Activated naive CD8-positive, alpha-beta T cell treated with anti-CD3 and anti-CD28 coated beads for 36 hours (primary cell): ENCODE measurements at places on chromosomes 16 and 17.

DNA sequence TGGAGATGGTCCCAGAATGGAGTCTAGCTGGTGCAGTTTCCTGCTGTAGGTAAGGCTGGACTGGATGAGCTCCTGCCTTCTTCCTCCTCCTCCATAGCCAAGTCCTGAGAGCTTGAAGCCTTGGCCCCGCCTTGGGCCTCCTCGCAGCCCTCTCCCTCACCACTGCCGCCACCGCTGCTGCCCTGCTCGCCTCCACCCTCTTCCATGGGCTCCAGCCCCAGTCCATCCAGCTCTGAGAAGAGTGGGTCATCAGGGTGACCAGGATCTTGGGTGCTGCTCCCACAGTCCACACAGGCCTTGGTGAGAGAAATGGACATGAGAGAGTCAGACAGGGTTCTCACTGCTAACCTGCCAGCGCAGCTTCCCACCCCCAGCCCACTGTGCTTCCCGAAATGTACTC is 11.2 kb downstream of the PER1 start:
- DNase-seq = no peak

DNA sequence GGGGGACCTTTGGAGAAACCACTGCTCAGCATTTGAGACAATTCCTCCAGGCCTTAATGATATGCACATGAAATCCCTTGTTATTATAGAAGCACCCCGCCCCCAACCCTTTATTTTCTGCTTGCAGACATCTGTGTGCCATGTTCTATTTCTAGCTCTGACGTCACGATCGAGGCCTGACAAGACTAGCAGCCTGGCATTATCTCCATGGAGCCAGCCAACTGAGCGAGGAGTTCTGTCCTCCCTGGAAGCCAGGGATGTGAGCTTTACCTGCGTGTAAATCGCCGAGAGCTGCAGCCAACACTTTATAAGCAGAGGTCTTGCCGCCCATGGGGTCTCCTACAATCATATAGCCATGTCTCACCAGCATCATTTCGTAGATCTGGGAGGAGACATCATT is 116.9 kb downstream of the DNAH3 start:
- no peak for DNase-seq

- no peak for DNase-seq
Observed at GRCh38 chr16:86462334-86463084, 47.8 kb upstream of the FOXF1 start.

GRCh38 chr16:85056211-85056748 is 28.7 kb downstream of the KIAA0513 start:
- no peak for DNase-seq

- DNase-seq = no peak
Observed at GRCh38 chr16:57304169-57305061, 19.9 kb upstream of the PLLP start.

DNA sequence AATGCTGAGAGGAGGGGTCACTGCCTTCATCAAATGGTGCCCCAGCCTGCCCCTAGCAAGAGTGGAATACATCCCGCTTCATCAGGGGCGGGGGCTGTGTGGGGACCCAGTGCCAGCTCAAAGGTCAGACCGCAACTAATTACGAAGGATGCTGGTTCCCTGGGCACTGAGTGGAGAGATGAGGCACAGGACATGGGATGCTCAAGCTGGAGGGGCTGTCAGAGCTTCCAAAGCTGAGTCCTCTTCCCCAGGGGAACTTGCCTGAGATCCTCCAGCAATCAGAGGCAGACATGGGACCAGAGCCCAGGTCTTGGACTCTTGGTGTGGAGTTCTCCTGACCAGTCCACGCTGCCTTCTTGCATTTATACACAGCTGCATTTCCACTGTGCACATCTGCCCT is 18.9 kb downstream of the UNC45B start:
- DNase-seq = no peak

DNA sequence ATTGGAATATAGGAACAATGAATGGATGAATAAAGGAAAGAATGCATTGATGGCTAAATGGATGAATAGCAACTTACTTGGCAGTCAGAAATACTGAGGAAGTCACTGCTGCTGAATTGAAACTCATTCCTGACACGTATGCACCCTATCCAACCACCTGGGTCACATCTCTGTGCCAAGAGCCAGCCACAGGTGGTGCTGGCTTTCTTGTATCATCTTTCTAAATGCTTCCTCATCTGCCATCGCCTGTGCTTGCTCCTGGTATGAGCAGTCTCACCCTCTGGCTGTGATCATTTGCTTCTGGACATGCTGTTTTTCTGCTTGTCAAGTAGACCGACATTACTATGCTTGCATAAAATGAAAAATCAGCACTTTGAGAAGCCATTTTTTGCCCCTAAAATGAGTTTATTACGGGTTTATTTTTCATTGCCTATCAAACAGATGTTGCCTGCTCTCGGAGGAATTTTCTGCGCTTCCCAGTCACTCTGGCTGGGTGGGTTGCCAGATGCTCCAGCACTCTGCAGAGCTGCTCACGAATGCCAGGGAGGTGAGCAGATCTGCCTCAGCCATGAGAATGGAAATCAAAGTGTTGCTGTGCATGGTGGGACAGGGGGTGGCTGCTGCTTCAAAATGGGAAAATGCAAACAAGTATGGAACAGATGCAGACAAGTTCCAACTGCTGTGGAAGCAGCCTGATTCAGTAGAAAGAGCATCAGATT is 1349.6 kb upstream of the CDH8 start:
- DNase-seq = no peak

- peak; percentile 4 for DNase-seq
Observed at GRCh38 chr17:45705123-45706009, 78.8 kb upstream of the CRHR1 start.

DNA sequence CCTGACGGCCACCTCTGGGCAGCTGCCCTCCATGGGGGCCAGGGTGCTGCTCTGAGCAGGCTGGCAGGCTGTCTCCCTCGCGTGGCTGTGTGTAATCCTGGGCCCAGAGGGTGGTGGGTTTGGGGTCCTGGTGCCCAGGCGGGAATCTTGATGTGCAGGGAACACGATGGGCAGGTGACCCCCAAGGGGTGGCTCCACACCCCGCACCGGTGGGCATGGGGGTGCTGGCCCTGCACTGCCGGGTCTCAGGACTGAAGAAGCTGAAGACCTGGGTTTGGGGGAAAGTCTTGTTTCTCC is 8.6 kb downstream of the CHMP6 start:
- no peak for DNase-seq

- no peak for DNase-seq
Observed at GRCh38 chr17:15954222-15954621, 9.3 kb downstream of the ADORA2B start.

DNA sequence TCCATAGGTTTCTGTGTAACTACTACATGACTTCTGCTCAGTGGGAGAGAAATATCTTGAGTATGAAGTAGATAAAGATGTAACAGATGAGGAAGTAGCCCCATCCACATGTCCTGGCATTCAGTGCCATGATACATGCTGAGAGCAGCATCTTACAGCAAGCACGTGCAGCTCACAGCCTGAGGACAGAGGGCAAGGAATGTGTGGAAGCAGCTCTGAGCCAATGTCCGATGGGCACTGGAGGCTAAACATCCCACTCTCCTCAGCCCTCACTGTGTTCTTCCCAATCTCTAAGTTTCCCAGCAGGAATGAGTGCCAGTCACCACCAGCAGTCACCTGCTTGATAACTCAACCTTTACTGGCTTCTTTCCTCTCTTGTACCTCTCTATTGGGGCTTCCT is 40.4 kb downstream of the CFDP1 start:
- DNase-seq = no peak

DNA sequence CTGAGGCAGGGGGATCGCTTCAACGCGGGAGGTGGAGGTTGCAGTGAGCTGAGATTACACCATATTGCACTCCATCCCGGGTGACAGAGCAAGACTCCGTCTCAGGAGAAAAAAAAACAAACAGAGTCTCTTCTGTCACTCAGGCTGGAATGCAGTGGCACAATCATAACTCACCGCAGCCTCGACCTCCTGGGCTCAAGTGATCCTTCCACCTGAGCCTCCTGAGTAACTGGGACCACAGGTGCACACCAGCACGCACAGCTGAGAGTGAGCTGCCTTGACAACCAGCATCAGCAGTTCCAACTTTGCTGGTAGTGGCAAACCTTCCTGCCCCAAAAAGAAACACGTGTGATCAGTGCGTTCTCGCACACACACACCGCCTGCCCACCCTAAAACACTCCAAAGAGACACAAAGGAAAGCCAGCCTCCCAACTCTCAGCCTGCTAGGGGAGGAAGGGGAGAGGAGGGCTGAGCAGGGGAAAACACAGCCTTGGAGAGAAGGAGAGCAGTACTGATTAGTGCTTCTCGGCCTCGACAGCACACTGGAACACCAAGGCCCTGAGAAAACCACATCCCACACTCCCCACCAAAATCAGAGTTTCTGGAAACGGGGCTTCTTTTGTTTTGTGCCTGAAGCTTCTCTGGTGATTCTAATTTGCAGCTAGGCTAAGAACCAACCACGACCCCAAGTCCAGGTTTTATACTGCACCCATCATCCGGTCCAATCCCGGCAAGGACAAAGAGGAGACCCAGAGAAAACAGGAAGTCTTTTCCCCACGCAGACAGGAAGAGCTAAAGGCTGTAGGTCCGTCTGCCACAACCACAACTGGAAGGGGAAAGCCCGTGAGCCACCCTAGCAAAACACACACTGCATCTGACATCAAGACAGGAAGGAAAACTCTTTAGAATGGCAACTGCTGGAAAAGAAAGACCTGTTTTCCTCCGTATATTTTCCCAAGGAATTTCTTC is 28.8 kb downstream of the ZCCHC14 start:
- DNase-seq = peak; percentile 45

GRCh38 chr16:85555719-85556455 is 57.2 kb upstream of the GSE1 start:
- DNase-seq = peak; percentile 39

DNA sequence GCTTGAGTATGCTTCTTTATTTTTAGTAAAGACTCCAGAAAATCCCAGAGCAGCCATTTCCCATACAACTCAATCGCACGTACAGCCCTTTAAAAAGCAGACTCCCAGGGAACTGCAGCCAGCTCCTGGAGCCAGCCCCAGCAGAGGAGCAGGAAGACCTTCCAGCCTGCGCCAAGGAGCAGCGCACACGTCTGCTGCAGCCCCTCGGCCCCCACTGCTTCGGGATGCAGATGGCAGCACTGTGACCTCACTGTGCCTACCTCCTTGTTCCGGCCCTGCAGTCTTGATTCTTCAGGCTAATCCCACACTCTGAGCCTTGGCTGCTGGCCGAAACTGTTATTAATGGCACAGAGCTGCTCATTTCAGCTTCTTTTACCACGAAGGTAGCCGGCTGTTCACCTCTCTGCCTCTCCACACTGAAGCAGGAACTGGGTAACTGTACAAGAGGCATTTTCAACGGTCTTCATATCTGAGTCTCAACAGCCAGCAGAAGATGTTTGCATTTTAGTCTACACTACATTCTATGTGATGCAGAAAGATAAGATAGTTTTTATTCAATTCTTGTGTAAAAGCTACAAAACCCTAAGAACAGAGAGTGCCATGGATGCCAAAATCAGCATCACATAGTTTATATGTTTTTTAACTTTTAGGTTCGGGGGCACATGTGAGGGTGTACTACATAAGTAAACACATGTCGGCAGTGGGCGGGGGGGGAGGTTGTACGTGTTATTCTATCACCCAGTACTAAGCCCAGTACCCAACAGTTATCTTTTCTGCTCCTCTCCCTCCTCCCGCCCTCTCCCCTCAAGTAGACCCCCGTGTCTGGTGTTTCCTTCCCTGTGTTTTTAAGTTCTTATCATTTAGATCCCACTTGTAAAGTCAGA is 130.9 kb downstream of the ANKRD11 start:
- DNase-seq = no peak

- DNase-seq = no peak
Observed at GRCh38 chr16:79326549-79326948, 274.0 kb downstream of the MAF start.

GRCh38 chr16:28258567-28258966 is 33.8 kb upstream of the SBK1 start:
- no peak for DNase-seq

GRCh38 chr17:5508810-5509209 is 22.4 kb downstream of the MIS12 start:
- DNase-seq = no peak

DNA sequence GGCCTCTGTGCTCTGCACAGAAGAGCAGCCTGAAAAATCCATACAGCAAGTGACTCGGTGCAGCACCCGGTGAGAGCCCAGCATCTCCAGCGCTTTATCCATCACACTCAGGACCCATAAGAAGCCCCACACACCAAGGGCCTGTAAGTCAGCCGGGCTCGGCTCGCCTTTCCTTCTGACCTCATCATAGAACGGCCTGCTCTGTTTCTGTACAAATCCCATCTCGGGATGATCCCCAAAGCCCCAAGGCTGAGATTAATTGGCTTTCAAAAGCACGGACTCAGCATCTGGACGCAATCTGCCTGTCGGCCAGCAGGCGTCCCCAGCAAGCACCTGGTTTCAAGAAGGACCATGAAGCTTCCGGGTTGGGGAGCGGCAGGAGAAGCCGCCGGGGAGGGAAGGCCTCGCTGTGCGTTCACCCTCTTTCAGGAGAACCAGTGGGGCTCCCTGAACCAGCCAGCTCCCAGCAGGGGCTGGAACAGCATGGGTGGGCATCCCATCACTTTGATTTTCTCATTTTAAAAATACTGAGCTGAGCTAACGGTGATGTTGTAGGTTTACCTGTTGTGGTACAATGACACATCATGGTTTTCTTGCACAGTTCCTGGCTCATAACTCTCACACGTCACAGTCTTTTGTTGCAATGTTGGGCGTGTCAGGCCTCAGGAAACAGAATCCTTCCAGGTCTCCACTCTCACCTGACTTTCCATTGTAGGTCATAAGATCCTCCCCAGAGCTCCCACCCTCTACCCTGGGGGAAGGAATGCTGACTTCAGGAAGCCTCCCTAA is 6.7 kb downstream of the CCDC57 start:
- peak; percentile 80 for DNase-seq

- DNase-seq = no peak
Observed at GRCh38 chr17:73319766-73320165, 8.0 kb upstream of the CDC42EP4 start.

DNA sequence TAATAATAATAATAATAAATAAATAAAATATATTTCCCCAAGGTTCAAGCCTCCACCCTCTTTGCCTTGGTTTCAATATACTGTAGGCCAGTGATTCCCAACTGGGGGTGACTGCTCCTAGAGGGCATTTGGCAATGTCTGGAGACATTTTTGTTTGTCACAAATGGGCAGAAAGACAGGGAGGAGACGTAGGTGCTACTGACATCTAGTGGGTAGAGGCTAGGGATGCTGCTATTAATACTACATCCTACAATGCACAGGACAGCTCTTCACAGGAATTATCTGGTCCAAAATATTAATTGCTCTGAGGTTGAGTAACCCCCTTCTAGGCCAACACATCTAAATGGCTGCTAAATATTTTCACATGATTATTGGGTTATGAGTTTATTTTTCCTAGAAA is 12.8 kb upstream of the PRR14 start:
- no peak for DNase-seq
